ENCODE measurements at places on chromosomes 5 and 9.

DNA sequence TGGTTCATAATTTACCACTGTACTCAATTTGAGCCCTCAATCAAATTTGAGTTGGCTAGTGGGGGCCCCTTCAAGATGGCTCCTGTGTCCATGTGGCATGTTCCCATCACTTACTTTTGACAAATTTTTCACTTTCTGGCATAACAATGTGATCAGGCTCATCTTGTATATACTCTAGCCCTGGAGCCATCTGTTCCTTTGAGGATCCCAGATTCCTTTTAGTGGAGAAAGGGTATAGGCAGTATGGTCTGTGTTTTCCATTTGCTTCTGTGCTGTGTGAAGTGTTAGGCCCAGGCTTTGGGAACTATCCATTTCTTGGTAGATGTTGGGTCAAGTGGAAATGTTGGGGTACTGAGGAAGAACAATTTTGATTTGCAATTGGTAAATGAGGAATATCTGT, 45.7 kb downstream of the SH3GL2 start:
- no peak for DNase-seq

DNA sequence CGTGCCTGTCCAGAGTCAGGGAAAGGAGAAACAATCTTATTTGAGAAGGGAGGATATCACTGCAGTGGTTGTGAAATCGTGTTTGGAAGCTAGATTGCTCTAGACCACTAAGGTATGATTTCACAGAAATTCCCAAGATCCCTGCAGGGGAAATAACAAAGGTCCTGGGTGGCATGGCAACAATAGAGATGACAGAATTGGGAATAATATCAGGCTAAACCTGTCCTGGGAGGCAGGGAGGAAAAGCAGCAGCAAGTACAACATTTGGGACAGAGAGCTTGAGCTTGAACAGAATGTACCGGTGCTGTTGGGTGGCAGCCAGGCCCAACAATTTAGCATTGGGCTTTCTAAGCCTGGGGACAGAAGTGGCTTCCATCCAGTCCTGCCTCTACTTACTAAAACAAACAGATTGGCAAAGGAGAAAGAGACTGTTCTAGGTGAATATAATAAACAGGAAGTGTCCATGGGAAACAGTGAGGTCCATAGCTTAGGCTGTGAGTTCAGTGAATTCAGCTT, 17.0 kb upstream of the ARHGAP26 start:
- no peak for DNase-seq

DNA sequence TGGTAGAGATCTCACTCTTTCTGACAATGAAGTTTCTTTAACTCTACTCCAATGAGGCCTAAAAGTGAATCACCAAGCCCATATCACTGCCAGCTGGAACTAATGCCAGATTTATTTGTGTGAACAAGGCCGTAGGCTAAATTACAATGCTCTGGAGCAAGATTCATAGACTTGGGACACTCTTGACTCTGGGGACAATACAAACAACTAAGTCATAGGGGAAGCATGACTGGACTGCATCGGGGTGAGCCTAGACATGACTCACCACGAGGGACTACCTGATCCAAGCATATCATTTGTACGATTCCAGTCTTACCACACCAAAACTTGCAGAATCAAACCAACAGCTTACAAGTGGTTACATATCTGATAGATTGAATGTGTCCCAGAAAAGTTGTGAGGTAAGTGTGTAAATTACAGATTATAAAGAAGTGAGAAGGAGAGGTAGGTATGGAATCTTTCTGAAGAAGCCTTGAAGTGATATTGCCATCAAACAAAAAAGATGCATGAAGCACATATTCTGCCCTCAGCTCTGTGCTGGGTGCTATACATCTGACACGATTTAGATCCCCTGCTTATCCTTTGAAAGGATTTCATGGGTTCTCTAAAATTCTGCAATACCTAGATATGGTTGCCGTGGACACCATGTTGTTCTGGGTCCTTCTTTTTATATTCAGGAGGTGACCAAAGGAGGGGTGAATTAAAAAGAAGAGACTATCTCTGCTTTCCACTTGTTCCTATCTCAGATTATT, 199.3 kb upstream of the PDE4D start:
- DNase-seq = no peak

GRCh38 chr5:174355208-174355612, 309.7 kb downstream of the NSG2 start:
- DNase-seq = no peak

- no peak for DNase-seq
These were observed 194.1 kb downstream of the GNA14 start for GRCh38 chr9:77453825-77454647.

GRCh38 chr5:73306078-73306719, 133.2 kb downstream of the TMEM174 start:
- DNase-seq = no peak

DNA sequence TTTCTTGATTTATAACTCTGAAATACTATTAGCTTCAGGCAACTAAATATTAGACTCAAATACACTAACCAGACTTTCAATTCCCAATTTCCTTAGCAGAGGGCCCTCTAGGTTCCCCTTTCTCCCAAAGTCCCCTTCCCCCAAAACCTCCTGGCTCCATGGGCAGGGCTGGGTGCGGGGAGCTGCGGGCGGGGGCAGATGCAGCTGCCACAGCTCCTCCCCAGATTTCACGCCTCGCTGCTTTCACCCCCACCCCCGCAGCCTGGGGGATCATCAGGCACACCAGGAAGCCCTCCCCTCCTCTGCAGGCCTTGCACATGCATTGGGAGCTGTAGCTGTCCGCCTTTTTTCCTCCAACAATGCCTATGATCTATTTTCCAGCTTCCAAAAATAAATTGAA, 82.8 kb upstream of the SPATA31C2 start:
- no peak for DNase-seq

GRCh38 chr9:120438836-120439546, 141.0 kb downstream of the CDK5RAP2 start:
- DNase-seq = no peak

DNA sequence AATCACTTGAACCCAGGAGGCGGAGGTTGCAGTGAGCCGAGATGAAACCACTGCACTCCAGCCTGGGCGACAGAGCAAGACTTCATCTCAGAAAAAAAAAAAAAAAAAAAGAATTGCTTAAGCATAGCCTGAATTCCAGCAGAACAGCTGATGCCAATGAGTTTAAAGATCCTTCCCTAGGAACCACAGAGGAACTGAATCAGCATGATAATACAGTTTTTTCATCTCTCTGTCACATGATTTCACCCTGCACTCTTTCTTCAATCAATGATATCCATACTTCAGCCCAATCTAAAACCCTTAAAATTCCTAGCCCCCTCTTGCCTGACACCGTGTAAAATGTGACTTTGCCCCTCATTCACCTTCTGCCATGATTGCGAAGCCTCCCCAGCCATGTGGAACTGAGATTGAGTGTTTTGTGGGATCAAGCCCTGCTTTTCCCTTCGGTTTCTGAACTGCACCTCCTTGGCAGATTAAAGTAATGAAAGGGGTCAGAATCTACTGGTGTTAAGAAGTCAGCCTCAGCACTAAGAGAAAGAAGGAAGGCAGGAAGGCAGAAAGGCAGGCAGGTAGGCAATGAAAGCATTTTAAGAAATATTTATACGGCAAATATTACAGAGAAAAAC, 20.9 kb upstream of the DMXL1 start:
- no peak for DNase-seq

DNA sequence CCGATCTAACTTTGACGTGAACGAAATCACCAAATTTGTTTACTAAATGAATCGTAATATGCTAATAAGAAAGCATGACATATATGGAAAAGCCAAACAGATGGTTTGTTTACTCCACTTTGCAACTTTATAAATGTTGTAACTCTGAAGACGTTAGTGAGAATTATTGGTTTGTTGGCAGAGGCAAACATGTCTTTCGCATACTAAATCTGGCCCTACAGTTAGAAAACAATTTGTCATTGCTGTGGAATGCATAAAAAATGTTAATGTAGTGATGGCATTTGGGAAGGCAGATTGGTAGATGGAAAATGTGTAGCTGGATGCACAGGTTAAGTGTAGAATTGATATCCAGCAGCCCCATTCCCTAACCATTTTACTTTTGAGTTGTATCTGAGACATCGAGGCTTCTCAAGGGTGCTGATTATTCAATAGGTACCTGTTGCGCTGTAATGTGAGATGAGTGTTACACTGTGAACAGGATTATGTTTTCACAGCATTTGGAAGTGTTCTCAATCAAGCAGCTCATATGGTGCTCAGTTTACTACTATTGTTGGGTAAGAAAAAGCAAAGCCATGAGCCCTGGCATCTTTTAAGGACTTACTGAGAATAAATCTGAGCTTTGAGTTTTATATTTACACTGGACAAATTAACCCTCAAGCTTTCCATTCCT, 444.8 kb downstream of the BNC2 start:
- no peak for DNase-seq

- no peak for DNase-seq
These were observed 400.7 kb downstream of the ZSWIM6 start for GRCh38 chr5:61732796-61733195.

GRCh38 chr5:105782501-105782900, 1888.2 kb downstream of the EFNA5 start:
- DNase-seq = no peak

DNA sequence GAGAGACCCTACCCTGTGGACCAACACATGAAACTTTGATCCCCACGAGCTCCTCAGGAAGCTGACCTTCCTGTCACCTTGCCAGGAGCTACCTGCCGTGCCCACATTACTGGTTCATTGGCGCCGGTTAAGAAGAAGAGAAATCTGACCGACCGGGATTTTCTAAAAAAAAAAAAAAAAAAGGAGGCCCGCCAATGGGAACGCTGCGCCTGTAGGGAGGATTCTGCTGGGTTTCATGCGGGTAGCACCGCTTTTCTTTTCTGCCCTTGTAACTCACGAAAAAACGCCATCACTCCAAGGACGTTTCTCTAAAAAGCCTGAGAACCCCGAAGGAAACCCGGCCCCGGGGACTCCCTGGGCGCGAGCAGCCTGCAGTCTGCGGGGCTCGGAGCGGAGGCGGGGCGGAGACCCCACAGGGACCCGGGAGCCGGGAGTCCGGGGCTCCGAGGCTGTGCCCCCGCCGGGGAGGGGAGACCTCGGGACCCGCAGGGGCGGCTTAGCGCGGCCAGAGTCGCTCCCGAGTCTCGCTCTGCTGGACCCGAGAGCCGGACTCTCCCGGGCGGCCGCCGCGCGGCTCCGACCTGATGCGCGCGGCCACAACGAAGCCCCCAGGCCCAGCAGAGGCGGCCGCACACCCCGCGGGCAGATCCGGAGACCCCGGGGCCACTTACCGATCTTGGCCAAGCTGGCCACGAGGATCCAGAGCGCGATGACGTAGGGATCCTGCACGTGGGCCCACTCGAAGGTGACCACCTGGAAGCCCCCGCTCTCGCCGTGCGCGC, 617 bp downstream of the SLC9A3 start:
- DNase-seq = no peak

DNA sequence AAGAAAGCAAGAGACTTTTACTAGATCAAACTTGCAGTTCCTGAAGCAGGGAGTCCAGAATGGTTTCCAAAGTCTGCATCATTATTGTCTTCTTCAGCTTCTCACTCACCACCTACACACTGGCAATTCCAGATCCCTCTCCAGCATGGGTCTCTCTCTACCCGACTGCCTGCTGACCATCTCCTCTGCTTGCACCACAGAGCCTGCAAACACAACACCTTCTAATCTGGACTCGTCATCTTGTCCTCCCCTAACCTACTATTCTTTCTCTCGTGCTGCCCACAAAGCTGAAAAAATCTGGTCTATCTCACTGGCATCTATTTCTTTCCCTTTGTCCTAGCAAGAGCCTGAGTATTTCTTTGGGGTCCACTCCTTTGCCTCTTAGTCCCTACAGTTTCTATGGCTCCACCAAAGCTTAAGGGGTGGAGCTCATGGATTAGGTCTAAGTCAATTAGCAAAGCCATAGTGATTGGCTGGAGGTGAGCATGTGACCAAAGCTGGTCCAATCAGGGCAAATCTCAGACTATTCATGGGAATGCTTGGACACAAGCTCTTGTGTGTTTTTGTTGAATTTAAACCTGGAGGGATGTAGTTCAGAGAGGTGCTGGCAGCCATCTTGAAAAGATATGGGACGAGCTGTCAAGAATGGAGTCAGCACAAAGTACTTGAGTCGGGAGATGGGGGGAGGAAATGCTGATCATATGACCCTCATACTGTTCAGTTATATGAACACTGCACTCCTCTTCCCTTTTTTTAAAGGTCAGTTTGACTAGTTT, 63.5 kb downstream of the GALNT12 start:
- DNase-seq = no peak

- DNase-seq = peak; percentile 51
These were observed 12.8 kb downstream of the TRAF1 start for GRCh38 chr9:120913647-120914264.

DNA sequence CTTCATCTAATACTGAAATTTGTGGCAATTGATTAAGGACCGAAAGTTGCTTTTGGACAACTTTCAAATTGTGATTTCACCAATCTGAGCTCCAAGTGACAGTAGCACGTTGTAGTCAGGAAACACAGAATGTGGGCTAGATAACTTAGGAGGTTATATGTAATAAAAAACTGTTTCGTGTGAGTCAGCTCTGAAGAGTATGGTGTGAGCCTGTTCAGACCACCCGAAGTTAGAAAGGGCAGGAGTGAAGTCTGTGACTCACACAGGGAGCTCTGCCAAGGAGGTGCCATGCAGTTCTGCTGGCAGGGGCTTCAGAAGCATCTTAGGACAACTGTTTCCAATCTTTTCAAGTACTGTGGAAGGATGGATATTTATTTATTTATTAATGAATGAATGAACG, 16.4 kb upstream of the ZBTB34 start:
- no peak for DNase-seq

DNA sequence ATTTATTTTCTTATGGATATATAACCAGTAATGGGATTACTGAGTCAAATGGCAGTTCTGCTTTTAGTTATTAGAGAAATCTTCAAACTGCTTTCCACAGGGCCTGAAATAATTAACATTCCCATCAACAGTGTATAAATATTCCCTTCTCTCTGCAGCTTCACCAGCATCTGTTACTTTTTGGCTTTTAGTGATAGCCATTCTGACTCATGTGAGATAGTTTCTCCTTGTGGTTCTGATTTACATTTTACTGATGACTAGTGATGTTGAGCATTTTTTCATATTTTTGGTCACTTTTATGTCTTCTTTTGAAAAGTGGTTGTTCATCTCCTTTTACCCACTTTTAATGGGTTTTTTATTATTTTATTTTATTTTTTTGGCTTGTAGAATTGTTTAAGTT, 1290.3 kb upstream of the CDH9 start:
- no peak for DNase-seq

DNA sequence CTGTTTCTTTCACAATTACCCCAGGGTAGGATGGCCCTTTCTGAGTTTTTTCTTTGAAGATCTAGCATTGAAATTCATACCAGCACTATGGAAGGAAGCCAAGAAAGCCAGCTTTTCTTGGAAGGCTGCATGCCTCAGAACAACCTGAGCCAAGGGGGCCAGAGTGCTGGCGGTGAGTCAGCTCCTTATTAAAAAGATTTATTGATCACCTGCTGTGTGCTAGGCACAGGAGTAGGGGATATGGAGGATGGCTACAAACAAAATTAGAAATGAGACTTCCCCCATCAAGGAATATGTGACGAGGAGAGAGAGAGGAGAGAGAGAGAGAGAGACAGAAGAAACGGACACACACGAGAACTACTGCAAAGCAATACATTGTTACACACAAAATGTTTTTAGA, 184.6 kb upstream of the PUM3 start:
- no peak for DNase-seq

GRCh38 chr5:60026161-60026560, 132.6 kb upstream of the PDE4D start:
- no peak for DNase-seq

All from CD4-positive, alpha-beta T cell treated with Interleukin-17A for 4 hours (primary cell).